NCI-H2081 treated with DMSO at 0.1 percent for 48 hours (cell line): ENCODE measurements at places on chromosomes 1 and 21.

GRCh38 chr1:185680453-185680852 lies 53.7 kb upstream of the HMCN1 start:
- DNase-seq, result no peak

GRCh38 chr1:180945551-180945950 lies 32.9 kb downstream of the KIAA1614 start:
- DNase-seq, result no peak

- DNase-seq, result no peak
Measured at GRCh38 chr1:60622486-60622885, 459.9 kb upstream of the NFIA start.

- DNase-seq, result no peak
Measured at GRCh38 chr1:230820568-230820967, 47.8 kb downstream of the C1orf198 start.

GRCh38 chr1:104463126-104463697 lies 713.5 kb downstream of the AMY1C start:
- no peak for DNase-seq

DNA sequence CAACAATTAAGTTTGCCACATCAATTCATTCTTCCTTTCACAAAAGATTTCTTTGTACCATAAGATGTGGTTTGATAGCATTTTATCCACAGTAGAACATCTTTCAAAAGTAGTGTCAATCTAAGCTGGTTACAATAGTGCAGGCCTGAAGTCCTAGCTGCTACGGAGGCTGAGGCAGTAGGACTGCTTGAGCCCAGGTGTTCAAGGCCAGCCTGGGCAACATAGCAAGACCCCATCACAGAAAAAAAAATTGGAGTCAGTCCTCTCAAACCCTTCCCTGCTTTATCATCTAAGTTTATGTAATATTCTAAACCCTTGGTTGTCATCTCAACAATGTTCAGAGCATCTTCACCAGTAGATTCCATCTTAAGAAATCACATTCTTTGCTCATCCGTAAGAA lies 31.7 kb downstream of the DENND1B start:
- no peak for DNase-seq

- DNase-seq, result no peak
Measured at GRCh38 chr1:238558156-238558555, 667.4 kb upstream of the ZP4 start.

DNA sequence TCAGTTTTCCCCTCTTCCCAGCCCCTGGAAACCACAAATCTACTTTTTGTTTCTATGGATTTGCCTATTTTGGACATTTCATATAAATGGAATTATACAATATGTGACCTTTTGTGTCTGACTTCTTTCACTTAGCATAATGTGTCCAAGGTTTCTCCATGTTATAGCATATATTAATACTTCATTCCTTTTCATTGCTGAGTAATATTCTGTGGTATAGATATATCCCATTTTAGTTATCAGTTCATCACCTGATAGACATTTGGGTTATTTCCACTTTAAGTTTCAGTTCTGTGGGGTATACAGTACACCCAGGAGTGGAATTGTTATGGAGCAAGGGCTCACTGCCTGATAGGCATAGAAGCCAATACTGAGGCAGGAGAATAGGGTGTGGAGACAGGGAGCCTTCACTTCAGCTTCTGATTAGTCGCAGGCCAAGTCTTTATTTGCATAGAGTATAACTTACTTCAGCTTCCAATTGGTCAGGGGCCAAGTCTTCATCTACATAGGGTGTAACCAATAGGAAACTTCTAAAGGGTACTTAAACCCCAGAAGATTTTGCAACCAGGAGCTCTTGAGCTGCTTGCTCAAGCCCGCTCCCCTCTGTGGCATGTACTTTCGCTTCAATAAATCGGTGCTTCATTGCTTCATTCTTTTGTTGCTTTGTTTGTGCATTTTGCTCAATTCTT lies 8.3 kb upstream of the NVL start:
- no peak for DNase-seq

GRCh38 chr1:34591751-34592629 lies 162.9 kb upstream of the GJB5 start:
- no peak for DNase-seq
